ENCODE measurements at places on chromosomes 1 and 21. TPM values are rescaled to one million over a fixed set of nuclear protein-coding genes. Genes with fewer than 3 reads are reported as not detected.

The NOC2L gene
- total RNA-seq: 127 TPM

The WNT4 gene
- total RNA-seq: 2.5 TPM

The SPRR2A gene
- total RNA-seq: not detected

The PADI3 gene
- 0.13 TPM for total RNA-seq

The NBPF4 gene
- 0.59 TPM for total RNA-seq

The TSTD1 gene
- total RNA-seq: 87.8 TPM

DNA sequence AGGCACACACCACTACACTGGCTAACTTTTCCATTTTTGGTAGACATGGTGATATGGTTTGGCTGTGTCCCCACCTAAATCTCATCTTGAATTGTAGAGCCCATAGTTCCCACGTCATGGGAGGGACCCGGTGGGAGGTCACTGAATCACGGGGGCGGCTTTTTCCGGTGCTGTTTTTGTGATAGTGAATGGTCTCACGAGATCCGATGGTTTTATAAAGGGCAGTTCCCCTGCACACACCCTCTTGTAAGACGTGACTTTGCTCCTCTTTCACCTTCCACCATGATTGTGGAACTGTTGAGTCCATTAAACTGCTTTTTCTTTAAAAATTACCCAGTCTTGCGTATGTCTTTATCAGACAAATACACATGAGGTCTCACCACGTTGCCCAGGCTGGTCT, 1.3 kb upstream of the FTCD start:
- H3K27me3 ChIP-seq: no peaks in the 10 kb centered on the region
- no peaks in the 10 kb centered on the region for H3K4me1 ChIP-seq
- DNase-seq: no peak
- no peak overlapping the region for H3K4me3 ChIP-seq

- H3K27ac ChIP-seq: no peak overlapping the region
- H3K4me1 ChIP-seq: no peaks in the 10 kb centered on the region
- H3K36me3 ChIP-seq: no peaks in the 10 kb centered on the region
- H3K4me3 ChIP-seq: no peak overlapping the region
- no peak for DNase-seq
- no peaks in the 10 kb centered on the region for H3K27me3 ChIP-seq
These were observed 38.8 kb downstream of the ERI3 start for GRCh38 chr1:44316231-44316759.

GRCh38 chr1:43936431-43937151, 3.0 kb downstream of the ARTN start:
- H3K27me3 ChIP-seq: peaks cover 5% of the 10 kb centered on the region
- no peaks in the 10 kb centered on the region for H3K36me3 ChIP-seq
- H3K4me3 ChIP-seq: peak overlapping the region; percentile 62
- H3K4me1 ChIP-seq: peaks cover 18% of the 10 kb centered on the region
- peak; percentile 40 for DNase-seq

- no peaks in the 10 kb centered on the region for H3K36me3 ChIP-seq
- H3K27ac ChIP-seq: no peak overlapping the region
- no peaks in the 10 kb centered on the region for H3K4me1 ChIP-seq
- H3K27me3 ChIP-seq: no peaks in the 10 kb centered on the region
- H3K4me3 ChIP-seq: no peak overlapping the region
- no peak for DNase-seq
These were observed 5.6 kb upstream of the LRRC3 start for GRCh38 chr21:44449473-44450363.

GRCh38 chr21:16198546-16198945, 468.8 kb downstream of the USP25 start:
- H3K36me3 ChIP-seq: no peaks in the 10 kb centered on the region
- no peaks in the 10 kb centered on the region for H3K27me3 ChIP-seq
- H3K27ac ChIP-seq: no peak overlapping the region
- no peak overlapping the region for H3K4me3 ChIP-seq
- no peaks in the 10 kb centered on the region for H3K4me1 ChIP-seq

GRCh38 chr1:237470712-237471338, 419.9 kb downstream of the ZP4 start:
- no peaks in the 10 kb centered on the region for H3K4me1 ChIP-seq
- no peak for DNase-seq
- H3K36me3 ChIP-seq: no peaks in the 10 kb centered on the region
- H3K27ac ChIP-seq: no peak overlapping the region
- no peak overlapping the region for H3K4me3 ChIP-seq
- no peaks in the 10 kb centered on the region for H3K27me3 ChIP-seq

DNA sequence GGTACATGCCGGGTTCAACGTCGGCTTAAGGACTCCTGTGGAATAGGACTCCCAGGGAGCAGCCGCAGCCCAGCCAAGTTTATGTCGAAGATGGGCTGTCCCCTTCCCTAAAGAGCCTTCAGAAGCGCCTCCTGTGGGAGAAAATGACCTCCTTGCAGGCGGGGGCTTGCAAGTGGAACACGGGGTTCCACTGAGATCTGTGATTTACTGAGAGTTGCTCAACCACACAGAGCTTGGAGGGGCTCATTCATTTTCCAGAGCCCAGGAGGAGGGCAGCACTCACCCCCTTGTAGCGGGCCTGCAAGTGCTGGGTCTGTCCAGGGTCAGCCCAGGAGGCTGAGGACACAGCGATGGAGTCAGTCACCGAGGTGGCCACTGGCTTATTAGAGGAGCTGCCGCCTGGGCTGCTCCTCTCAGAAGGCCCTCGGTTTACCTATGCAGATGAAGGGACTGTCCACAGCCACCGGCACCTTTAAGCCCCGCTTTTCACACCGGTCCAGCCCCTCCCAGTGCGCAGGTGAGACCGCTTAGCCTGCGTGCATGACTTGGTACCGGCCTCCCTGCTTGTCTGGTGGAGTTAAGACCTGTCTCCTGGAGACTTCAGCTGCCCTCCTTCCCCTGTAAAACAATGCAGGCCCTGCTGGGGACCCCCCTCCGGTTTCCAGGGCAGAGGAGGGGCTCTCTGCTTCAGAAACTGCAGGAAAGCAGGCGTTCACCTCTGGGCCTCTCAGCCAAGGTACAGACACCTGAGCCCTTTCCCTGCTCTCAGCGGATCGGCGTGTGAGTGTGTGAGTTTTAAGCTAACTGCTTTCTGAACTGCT, 57.5 kb downstream of the ATP5PO start:
- no peaks in the 10 kb centered on the region for H3K36me3 ChIP-seq
- H3K4me1 ChIP-seq: no peaks in the 10 kb centered on the region
- no peak for DNase-seq

DNA sequence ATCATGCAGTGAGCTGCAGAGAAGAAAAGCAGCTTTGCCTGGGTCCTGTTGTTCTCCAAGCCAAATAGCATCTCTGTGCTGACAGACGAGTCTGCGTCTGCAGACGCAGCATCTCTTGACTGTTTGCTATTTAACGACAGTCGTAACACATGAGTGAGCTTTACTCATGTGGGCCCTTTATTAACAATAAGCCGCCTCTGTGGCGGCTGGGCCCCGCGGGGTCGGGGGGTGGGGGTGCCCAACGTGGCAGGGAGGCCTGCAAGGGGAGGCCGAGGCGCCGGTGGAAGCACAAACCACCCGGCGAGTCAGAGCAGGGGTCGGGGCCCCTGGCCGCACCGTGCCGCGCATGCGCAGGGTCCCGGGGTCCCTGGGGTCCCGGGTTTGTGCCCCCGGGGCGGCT, 435.1 kb downstream of the KIF26B start:
- H3K27ac ChIP-seq: no peak overlapping the region
- no peak for DNase-seq
- H3K36me3 ChIP-seq: no peaks in the 10 kb centered on the region
- no peak overlapping the region for H3K4me3 ChIP-seq

- peaks cover 3% of the 10 kb centered on the region for H3K36me3 ChIP-seq
- no peak overlapping the region for H3K4me3 ChIP-seq
- H3K27ac ChIP-seq: no peak overlapping the region
- no peaks in the 10 kb centered on the region for H3K4me1 ChIP-seq
- no peak for DNase-seq
These were observed 45.3 kb downstream of the DIP2A start for GRCh38 chr21:46503922-46504550.

- H3K27me3 ChIP-seq: no peaks in the 10 kb centered on the region
- H3K27ac ChIP-seq: no peak overlapping the region
- no peaks in the 10 kb centered on the region for H3K36me3 ChIP-seq
- H3K4me3 ChIP-seq: no peak overlapping the region
- H3K4me1 ChIP-seq: no peaks in the 10 kb centered on the region
- DNase-seq: no peak
These were observed 79.6 kb downstream of the MAP3K21 start for GRCh38 chr1:233406994-233407631.

DNA sequence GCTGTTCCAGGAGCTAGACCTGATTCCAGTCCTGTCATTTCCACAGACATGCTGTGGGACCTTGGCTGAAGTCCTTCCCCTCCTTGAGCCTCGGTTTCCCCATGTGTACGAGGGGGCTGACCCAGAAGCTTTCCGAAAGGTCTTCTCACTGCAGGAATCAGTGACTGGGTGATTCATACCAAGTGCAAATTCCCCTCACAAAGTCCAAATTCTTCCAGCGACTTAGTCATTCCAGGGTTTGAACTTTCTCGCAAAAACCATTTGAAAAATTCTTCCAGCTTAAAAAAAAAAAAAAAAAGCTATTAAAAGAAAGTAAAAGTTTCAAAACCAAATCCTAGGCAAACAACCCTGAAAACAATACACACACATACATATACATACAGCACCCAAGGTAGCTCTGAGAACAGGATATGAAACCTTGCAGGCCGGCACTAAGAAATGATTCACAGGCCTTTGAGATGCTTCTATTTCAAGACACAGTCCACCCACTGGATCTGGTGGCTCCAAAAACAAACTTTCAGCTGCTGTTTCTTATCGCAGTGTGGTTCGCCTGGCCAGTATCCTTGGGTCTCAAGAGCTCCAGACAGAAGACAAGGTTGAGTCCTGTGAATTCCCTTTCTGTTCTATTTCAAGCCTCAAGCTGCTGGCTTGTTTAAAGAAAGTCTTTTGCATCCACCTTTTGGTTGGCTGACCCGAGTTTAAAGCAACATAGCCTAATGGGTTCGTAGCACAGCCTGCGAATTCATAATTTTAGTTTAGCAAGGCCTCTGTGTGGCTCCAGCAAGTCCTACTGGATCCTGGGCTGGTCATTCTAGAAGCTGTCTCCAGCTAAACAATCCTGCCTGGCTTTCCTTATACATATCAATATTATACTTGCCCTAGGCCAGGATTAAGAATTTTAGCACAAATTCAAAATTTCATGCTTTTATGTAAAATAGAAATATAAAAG, 18.0 kb upstream of the ID3 start:
- no peaks in the 10 kb centered on the region for H3K36me3 ChIP-seq
- no peak overlapping the region for H3K4me3 ChIP-seq
- H3K27me3 ChIP-seq: no peaks in the 10 kb centered on the region
- H3K4me1 ChIP-seq: no peaks in the 10 kb centered on the region
- no peak for DNase-seq

DNA sequence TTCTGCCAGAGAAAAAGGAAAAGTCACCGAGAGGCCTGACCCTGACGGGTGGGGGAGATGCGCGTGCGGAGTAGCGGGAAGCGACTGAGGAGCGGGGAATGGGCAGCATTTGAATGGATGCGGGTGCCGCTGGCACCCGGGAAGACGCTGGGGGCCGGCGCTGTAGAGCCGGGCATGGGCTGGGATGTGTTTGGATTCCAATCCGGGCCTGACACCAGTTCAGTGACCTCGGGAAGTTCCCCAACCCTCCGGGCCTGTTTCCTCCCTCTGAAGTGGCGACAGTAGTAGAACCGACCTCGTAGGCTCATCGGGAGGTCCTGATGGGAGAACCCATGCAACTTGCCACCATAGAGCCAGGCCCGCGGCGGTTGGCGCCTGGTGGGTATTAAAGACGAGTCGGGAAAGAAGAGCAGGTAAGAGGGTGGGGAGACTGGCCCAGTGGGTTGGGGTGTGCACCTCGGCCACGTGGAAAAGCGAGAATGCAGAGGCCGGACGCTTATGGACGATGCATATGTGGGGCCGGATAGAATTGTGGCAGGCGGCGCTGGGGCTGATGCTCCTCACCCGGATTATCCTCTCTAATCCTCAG, 642 bp upstream of the SLC16A1 start:
- no peaks in the 10 kb centered on the region for H3K36me3 ChIP-seq
- no peaks in the 10 kb centered on the region for H3K27me3 ChIP-seq
- peak overlapping the region; percentile 66 for H3K4me3 ChIP-seq
- H3K27ac ChIP-seq: peak overlapping the region; percentile 78
- peak; percentile 36 for DNase-seq

- DNase-seq: no peak
- no peaks in the 10 kb centered on the region for H3K27me3 ChIP-seq
- H3K36me3 ChIP-seq: no peaks in the 10 kb centered on the region
These were observed 15.0 kb downstream of the PADI3 start for GRCh38 chr1:17263936-17264335.

DNA sequence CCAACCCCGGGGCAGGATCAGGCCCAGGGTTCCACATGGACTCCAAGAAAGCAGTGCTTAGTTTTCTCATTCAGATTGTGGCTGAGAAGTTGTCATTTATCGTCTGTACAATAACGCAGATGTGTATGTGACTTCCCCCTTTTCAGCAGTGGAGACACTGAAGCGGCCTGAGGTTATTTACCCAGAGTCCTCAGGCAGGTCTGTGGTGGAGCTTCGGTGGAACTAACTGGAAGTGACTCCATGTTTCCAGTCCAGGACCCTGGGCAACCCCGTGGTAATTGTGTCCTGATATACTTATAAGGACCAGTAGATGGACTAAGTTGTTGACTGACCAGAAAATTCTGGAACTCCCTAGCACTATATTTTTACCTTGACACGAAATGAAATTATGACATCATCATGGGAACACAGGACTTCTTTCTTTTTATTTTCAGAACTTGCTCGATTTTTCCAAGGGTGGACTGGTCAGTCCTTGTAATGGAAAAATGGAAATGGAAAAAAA, 1.0 kb upstream of the IER5 start:
- no peaks in the 10 kb centered on the region for H3K27me3 ChIP-seq
- peaks cover 4% of the 10 kb centered on the region for H3K4me1 ChIP-seq
- no peak overlapping the region for H3K4me3 ChIP-seq
- H3K27ac ChIP-seq: peak overlapping the region; percentile 96
- H3K36me3 ChIP-seq: no peaks in the 10 kb centered on the region

GRCh38 chr1:26287033-26287711, 7.3 kb downstream of the SH3BGRL3 start:
- no peaks in the 10 kb centered on the region for H3K36me3 ChIP-seq
- peaks cover 11% of the 10 kb centered on the region for H3K4me1 ChIP-seq
- peak overlapping the region; percentile 67 for H3K27ac ChIP-seq
- peak; percentile 53 for DNase-seq
- no peak overlapping the region for H3K4me3 ChIP-seq

DNA sequence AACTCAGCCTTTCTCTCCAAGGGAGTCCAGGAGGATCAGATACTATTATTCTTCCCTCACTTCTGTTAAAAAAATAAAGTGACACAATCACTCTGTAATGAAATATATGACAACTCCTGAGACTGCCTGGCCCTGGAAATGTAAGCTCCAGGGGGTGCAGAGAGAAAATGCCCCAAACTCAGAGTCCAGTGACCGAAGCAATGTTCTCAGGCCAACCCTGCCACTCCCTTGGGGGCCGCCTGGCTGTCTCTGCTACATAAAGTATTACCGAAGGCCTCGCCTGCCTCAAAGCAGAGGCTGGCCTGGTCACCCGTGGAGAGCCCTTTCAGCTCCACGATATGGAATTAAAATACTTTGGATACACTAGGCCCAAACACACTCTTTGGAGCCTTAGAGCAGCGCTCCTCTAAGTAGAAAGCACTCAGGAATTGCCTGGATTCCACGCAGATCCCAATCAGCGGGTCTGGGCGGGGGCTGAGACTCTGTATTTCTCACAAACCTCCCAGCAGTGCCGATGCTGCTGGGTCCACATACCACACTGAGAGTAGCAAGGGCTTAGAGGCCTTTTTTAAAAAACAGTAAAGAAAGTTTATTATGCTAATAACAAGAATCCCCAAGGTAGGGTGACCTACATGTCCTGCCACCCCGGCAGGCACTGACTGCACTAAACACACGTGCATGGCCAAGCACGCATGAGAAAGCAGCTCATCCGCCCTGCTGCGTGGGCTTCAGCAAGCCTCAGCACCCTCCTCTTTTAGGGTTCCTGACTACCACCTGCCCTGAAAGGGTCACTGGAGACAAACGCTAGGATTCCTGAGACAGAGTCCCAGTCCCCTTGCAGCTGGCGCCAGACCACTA, 31.1 kb downstream of the TMCO4 start:
- peaks cover 3% of the 10 kb centered on the region for H3K36me3 ChIP-seq
- no peak for DNase-seq
- H3K27me3 ChIP-seq: no peaks in the 10 kb centered on the region
- H3K27ac ChIP-seq: no peak overlapping the region
